ENCODE measurements at places on chromosomes 7 and 10. TPM values are rescaled to one million over a fixed set of nuclear protein-coding genes. Genes with fewer than 3 reads are reported as not detected.

The PTPRN2 gene
- 2.1 TPM for total RNA-seq

The PRSS37 gene
- not detected for total RNA-seq

The ALOX5 gene
- total RNA-seq, result 10.6 TPM

The ACBD7 gene
- total RNA-seq, result 3.1 TPM

The EN2 gene
- not detected for total RNA-seq

- no peak for DNase-seq
- peaks cover 19% of the 10 kb centered on the region for H3K27me3 ChIP-seq
- no peak overlapping the region for H3K27ac ChIP-seq
- H3K36me3 ChIP-seq, result no peaks in the 10 kb centered on the region
- H3K4me1 ChIP-seq, result peaks cover 25% of the 10 kb centered on the region
Measured at GRCh38 chr10:12484941-12485805, 135.8 kb downstream of the CAMK1D start.

- H3K27me3 ChIP-seq, result no peaks in the 10 kb centered on the region
- DNase-seq, result no peak
- no peaks in the 10 kb centered on the region for H3K4me1 ChIP-seq
- no peaks in the 10 kb centered on the region for H3K36me3 ChIP-seq
Measured at GRCh38 chr10:15515202-15515601, 144.1 kb upstream of the FAM171A1 start.

GRCh38 chr7:10266976-10267375 lies 706.7 kb upstream of the PHF14 start:
- H3K27me3 ChIP-seq, result no peaks in the 10 kb centered on the region
- H3K36me3 ChIP-seq, result no peaks in the 10 kb centered on the region
- H3K27ac ChIP-seq, result no peak overlapping the region
- H3K4me3 ChIP-seq, result no peak overlapping the region
- DNase-seq, result no peak
- H3K4me1 ChIP-seq, result peaks cover 2% of the 10 kb centered on the region

DNA sequence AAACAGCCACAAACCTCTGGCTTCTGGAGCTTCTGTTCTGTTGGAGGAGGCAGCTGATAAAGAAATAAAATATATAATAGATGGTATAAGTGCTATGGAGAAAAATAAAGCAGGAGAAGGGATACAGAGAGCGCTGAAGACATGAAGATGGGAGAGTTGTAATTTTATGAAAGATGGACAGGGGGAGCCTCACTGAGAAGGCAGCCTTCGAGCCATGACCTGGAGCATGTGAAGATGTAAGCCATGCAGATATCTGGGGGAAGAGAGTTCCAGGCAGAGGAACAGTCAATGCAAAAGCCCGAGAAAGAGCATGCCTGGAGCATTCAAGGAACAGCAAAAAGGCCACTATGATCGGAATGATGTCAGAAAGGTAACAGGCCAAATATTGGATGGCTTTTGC lies 187.5 kb downstream of the KIAA1217 start:
- H3K36me3 ChIP-seq, result peaks cover 24% of the 10 kb centered on the region
- no peak overlapping the region for H3K4me3 ChIP-seq
- H3K27ac ChIP-seq, result no peak overlapping the region
- DNase-seq, result no peak

DNA sequence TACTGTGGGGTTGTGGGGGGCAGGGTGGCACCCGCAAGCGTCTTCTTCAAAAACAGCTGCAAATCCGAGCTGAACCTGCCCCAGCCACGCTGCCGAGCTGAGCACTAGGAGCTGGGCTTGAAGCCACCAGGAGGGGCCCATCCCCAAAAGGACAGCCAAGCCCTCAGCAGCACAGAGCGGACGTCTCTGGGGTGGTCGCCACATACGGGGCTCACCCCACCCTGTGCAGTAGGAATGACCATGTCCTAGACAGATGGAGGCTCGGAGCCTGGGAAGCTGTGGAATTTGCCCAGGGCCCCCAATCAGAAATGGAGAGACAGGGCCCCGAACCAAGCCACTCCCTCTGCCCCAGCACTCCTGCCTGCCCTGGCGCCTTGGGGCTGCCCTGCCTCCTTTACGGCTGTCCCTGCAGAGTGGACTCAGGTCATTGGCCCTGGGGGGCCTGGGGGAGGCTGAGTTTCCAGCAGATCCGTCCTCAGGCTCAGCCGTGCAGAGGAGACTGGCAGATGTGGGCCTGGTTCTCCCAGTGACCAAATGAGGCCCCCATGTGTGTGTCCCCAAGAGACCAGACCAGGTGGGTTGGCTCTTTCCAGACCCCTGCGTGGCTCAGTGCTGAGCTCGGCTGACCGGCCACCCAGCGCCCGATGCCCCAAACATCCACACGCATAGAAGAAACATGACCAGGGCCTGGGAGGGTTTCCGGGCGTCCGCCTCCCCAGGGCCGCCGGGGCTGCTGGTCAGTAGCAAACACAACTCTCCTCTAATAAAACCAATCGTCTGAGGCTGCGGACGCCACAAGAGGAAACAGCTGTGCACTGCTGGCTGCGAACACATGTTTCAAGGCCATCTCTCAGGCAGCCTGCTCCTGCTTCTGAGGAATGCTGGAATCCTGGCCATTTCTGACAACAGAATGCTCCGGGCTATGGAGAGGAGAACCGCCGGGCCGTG lies 54.9 kb downstream of the PDGFA start:
- peak overlapping the region; percentile 92 for H3K27ac ChIP-seq
- DNase-seq, result peak; percentile 58
- no peaks in the 10 kb centered on the region for H3K36me3 ChIP-seq
- H3K27me3 ChIP-seq, result no peaks in the 10 kb centered on the region

DNA sequence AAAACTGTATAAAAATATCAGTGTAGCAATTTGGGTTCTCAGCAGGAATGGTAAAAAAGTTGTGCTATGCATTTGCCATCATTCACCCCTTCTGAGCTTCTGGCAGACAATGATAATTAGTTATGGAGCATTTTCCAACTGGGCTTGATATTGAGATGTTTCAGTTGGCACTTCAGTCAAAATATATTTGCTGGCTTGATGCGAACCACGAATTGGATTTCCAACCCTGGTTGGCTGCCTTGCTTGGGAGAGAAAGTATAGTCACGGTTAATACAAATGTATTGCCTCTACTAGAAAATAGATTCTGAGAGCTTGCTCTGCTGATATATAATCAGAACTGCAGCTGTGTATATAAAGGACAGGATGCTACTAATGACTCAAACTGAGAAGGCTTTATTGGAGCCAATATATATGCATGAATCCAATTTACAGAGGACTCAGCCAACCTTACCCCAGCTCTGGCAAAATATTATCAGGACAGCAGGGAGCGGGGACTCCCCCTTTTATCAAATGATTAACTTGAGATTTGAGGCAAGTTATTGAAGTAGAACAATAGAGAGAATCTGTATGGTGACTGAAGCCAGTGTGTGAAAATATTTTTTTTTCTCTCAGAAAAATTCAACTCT lies 219.8 kb upstream of the SMIM30 start:
- H3K4me3 ChIP-seq, result no peak overlapping the region
- no peaks in the 10 kb centered on the region for H3K36me3 ChIP-seq
- no peaks in the 10 kb centered on the region for H3K27me3 ChIP-seq
- no peak overlapping the region for H3K27ac ChIP-seq

- no peak overlapping the region for H3K4me3 ChIP-seq
- H3K4me1 ChIP-seq, result peaks cover 37% of the 10 kb centered on the region
- no peaks in the 10 kb centered on the region for H3K27me3 ChIP-seq
- no peak for DNase-seq
Measured at GRCh38 chr10:70558295-70558694, 44.2 kb downstream of the PRF1 start.

DNA sequence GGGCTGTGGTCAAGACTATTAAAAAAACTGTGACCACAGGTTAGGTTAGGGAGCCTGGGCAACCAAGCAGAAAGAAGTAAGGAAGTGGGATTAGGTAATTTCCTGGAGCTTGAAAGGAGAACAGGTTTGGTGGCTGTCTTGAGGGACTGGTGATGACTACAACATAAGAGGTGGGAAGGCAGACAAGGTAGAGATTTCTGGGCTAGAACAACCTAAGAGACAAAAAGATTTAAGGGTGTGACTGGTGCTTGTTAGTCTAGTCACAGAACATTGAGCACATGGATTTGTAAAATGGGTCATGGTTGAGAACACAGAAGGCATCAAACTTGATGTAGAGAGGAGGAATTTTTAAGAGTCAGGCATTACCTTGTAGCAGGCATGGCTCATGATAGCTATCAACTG lies 123.7 kb upstream of the ASAH2 start:
- no peak overlapping the region for H3K27ac ChIP-seq
- peaks cover 4% of the 10 kb centered on the region for H3K4me1 ChIP-seq
- no peaks in the 10 kb centered on the region for H3K36me3 ChIP-seq
- H3K27me3 ChIP-seq, result no peaks in the 10 kb centered on the region

GRCh38 chr10:12628964-12629766 lies 279.8 kb downstream of the CAMK1D start:
- DNase-seq, result no peak
- H3K4me3 ChIP-seq, result no peak overlapping the region
- peaks cover 3% of the 10 kb centered on the region for H3K27me3 ChIP-seq
- H3K27ac ChIP-seq, result no peak overlapping the region

DNA sequence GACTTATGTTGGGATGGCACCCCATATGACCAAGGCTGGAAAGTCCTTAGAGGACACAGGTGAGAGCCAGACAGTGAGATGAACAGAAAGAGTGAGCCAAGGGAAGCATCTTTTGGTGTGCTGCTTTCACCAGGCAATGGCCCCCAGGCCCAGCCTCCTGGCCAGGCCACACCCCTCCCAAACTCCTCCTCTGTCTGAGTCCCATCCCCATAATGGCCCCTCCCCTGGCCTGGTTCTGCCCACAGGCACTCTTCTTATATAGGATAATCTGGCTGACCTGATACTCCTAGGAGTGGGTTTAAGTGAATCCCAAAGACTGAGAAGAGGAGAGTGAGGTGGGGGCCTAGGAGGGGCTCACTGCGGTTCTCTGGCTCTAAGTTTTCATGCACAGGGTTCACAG lies 252.5 kb downstream of the RPS24 start:
- H3K36me3 ChIP-seq, result no peaks in the 10 kb centered on the region
- DNase-seq, result no peak
- H3K4me1 ChIP-seq, result peaks cover 81% of the 10 kb centered on the region
- H3K27ac ChIP-seq, result no peak overlapping the region

- no peak for DNase-seq
- no peaks in the 10 kb centered on the region for H3K27me3 ChIP-seq
- H3K4me1 ChIP-seq, result peaks cover 12% of the 10 kb centered on the region
Measured at GRCh38 chr7:83921271-83921940, 272.5 kb upstream of the SEMA3E start.

- H3K4me3 ChIP-seq, result peak overlapping the region; percentile 92
- DNase-seq, result no peak
- no peaks in the 10 kb centered on the region for H3K27me3 ChIP-seq
Measured at GRCh38 chr7:123748171-123748733, 551 bp downstream of the WASL start.

GRCh38 chr10:11279314-11279713 lies 261.6 kb downstream of the CELF2 start:
- no peak overlapping the region for H3K4me3 ChIP-seq
- peaks cover 3% of the 10 kb centered on the region for H3K36me3 ChIP-seq
- peaks cover 52% of the 10 kb centered on the region for H3K27me3 ChIP-seq
- no peak overlapping the region for H3K27ac ChIP-seq
- H3K4me1 ChIP-seq, result peaks cover 4% of the 10 kb centered on the region
- DNase-seq, result no peak

DNA sequence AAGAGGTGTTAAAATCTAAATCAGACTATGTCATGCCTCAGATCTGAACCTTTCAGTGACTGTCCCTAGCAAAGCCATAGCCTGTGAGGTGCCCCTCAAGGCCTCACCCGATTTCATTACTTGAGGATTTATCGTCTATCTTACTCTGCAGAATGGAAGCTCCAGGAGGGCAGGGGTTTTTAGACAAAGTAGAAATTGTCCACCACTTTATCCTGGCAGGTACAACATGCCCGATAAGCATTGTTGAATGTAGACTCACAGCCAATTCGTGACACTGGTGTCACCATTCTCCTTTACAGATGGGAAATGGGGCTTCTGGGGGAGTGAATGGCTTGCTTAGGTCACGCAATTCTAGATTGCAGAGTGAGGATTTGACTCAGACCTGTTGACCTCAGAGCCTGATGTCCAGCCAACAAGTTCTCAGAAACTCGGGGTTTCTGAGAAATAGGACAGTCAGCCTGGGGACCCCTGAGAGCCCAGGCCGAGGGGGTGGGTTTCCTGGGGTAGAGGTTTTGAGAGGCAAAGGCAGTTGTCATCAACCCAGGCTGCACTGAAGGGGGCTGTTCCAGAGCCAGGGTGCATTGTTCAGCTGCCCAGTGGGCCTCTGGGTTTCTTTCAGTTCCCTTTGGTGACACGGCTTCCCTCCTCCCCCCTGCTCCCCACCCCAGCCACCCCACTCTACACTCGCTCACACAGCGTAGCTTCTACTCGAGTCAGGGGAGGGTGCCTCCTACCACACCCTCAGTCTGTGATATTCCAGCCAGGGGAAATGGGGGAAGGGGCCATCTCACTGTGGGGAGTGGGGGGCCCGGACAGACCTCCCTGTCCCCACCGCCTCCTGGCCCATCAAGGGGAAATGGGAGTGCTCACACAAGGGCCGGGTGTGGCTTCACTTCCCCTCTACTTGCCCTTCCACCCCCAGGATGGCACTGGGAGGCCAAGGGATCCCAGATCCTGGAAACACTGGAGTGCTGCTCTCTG lies 3.1 kb upstream of the IRF5 start:
- peaks cover 11% of the 10 kb centered on the region for H3K4me1 ChIP-seq
- H3K4me3 ChIP-seq, result no peak overlapping the region
- no peak overlapping the region for H3K27ac ChIP-seq
- H3K36me3 ChIP-seq, result no peaks in the 10 kb centered on the region

DNA sequence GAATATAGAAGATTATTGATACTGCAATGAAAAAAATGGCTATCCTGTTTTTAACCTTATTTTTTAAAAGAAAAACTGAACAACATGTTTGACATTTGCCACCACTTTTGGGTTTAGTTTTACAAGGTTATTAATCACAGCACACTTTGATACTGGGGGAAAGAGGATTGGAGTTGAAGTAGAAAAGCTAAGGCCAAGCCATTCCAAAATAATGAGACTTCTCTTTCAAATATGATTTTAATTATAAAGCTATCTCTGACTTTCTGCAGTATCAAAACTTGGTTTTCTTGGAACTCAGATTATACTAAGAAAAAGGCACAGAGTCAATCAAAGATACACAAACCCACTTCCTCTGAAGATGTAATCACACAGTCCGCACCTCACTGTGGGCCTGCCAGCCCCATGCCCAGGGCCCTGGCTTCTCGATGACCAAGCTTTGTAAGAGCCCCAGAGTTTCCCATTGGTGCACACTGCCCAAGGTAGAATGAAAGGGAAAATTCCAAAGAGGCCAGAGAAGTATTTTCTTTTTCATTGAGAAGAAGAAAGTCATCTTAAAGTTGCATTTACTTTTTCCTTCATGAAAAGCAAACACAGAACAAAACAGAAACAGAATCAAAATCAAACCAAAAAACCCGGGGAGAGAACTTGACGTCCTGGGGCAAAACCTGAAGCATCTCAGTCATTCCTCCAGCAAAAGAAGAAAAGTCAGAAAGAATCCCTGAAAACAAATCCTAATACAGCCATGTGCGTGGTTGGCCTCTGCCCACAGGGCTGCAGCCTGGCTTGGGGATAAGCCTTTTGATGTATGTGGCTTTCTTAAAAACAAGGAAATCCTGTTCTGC lies 187.7 kb upstream of the KLF6 start:
- H3K4me3 ChIP-seq, result no peak overlapping the region
- DNase-seq, result no peak
- no peaks in the 10 kb centered on the region for H3K27me3 ChIP-seq
- H3K27ac ChIP-seq, result peak overlapping the region; percentile 66
